ENCODE measurements at places on chromosomes 11 and 22. TPM values are rescaled to one million over a fixed set of nuclear protein-coding genes. Genes with fewer than 3 reads are reported as not detected.

The SULT4A1 gene
- total RNA-seq: 2.1 TPM

The ACRV1 gene
- not detected for total RNA-seq

The C1QTNF5 gene
- 0.87 TPM for total RNA-seq

The VSTM5 gene
- total RNA-seq: 0.51 TPM

All from epithelial cell of proximal tubule (primary cell).